PC-9 (cell line): ENCODE measurements at places on chromosomes 7 and 10.

GRCh38 chr7:15764851-15765382 lies 78.4 kb upstream of the MEOX2 start:
- no peak for DNase-seq

- DNase-seq: peak; percentile 45
Observed at GRCh38 chr10:73941300-73941699, 30.4 kb downstream of the PLAU start.

GRCh38 chr7:38858259-38858884 lies 50.6 kb downstream of the VPS41 start:
- no peak for DNase-seq

DNA sequence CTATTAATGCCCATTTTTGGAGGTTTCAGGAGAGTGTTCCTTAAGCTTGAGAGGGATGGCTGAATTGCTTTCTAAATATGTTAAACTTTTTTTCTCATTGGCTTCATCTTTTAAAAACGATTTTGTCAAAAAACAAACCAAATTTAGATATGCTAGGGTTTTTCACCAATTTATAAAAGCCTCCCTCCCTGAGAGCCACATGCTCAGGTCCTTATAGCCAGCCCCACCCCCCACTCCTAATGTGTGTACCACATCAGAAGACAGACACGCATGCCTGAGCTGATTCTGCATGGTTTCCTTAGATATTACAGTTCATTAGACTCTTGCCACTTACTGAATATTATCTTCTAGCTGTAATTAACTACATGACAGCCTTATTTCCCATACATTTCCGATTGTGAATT lies 2.0 kb downstream of the CUL1 start:
- peak; percentile 57 for DNase-seq

DNA sequence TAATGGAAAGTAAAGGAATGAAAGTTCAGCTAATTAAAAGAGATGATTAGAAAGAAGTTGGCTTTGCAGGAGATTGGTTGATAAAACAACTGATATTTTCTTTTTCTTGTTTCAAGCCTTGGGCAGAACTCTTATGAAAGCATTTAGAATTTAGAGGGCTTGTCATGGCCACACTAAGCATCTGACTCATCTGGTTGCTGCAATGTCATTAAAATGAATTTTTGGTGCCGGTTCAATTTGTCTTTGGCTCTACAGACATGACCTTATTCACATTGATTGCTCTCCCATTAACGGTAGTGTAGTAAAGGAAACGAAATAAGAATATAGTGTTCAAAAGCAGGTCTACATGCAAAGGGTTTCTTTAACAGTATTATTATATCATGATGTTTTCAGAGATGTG lies 1012.4 kb upstream of the C7orf33 start:
- no peak for DNase-seq

GRCh38 chr10:91367127-91367531 lies 43.0 kb upstream of the HECTD2 start:
- DNase-seq: no peak

DNA sequence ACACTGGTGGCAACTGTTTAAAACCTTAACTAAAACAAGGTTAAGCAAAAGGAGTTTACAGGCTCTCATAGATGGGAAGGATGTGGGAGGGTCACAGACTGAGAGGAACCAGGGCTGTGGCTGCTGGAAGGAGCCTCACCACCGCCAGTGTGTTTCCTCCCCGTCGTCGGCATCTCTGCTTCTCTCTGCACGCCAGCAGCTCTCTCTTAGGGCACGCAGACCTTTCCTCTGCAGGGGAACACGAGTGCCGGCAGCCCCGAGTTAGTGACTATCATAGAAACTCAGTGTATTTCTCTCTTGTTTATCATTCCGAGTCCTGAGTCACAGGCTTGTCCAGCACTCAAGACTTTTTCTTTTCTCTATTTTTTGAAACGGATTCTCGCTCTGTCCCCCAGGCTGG lies 8.1 kb upstream of the SH2D4B start:
- DNase-seq: no peak

- no peak for DNase-seq
Observed at GRCh38 chr10:78269060-78269459, 235.4 kb downstream of the RPS24 start.

DNA sequence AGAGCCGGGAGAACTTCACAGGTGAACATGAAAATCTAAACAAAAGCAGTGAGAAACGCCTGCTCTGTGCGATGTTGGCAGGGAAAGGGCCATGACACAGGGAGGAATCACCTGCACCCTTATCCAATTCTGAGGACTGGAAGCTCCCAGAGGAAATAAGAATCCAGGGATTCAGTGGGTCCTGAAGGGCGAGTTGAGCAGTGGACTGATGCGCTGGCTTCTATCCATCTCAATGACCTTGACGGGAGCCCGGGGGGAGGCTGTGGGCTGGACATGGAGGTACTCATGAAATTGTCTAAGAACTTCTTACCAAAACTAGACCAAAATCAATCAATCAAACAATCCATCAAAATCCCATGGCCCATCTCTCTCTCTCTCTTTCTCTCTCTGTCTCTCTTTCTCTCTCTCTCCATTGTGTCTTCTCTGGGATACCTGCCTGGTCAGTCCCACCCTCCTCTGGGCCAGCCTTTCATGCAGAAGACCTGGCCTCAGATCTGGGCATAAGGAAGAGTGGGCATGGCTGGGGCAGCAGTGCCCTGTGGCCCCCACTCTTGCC lies 7.2 kb downstream of the CPXM2 start:
- no peak for DNase-seq

DNA sequence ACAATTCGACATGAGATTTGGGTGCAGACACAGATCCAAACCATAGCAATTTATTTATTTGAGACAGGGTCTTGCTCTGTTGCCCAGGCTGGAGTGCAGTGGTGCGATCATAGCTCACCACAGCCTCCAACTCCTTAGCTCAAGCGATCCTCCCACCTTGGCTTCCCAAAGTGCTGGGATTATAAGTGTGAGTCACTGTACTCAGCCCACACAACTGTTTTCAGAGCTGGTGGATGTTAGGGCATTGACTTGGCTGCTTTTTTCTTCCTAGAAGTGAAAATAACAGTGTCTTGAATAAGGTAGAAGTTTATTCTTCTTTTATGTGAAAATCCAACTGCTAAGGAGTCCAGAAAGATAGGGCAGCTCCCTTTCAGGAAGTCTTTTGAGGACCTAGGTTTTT lies 132.1 kb downstream of the CCDC3 start:
- DNase-seq: no peak

GRCh38 chr7:48048113-48048512 lies 12.8 kb downstream of the C7orf57 start:
- no peak for DNase-seq

DNA sequence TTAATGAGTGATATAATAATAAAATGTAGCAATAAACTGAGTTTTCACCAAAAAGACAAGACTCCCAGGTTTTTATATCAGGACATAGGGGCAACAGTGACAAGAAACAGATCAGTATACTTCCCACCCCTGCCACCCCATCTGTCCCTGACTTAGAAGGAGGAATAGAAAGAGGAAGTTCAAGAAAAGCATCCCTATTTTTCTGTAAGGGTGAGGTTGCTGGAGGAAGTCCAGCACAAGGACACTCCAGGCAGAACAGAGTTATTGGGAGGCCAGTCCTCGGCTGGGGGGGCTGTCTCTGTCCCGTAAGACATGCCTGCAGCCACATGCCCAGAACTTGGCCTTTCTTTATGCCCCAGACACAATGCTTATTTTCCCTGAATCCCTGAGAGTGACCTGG lies 16.5 kb upstream of the TLX1 start:
- DNase-seq: no peak

DNA sequence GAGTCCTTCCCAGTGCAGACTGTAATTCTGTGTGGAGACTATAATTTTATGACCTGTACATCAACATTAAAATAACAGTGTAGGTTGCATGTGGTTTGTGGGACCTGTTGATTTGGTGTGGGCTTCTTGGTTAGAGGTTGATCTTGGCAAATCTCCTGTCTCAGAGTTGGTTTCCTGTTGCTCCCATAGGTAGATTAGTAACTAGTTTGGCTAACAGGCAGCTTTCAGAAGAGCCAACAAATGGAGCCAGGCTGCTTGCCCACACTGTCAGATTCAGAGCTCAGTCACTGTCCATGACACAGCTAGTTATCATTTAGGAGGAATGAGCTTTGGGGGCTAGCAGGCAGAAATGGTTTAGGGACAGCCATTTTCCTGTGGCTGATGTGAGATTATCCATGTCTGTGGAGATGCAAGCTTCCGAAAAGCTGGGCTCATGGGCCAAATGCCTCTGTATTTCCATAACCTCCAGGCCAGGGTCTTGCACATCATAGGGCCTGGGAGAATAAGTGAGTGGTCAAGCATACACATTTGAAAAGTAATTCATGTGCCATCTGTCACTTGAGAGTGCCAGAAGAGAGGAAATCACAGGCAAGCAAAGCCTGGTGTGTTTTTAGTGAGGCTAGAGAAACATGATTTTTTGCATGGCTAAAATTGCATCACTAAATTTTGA lies 33.4 kb downstream of the CCM2 start:
- DNase-seq: no peak

- DNase-seq: no peak
Observed at GRCh38 chr10:35434533-35434932, 98.2 kb downstream of the CCNY start.

DNA sequence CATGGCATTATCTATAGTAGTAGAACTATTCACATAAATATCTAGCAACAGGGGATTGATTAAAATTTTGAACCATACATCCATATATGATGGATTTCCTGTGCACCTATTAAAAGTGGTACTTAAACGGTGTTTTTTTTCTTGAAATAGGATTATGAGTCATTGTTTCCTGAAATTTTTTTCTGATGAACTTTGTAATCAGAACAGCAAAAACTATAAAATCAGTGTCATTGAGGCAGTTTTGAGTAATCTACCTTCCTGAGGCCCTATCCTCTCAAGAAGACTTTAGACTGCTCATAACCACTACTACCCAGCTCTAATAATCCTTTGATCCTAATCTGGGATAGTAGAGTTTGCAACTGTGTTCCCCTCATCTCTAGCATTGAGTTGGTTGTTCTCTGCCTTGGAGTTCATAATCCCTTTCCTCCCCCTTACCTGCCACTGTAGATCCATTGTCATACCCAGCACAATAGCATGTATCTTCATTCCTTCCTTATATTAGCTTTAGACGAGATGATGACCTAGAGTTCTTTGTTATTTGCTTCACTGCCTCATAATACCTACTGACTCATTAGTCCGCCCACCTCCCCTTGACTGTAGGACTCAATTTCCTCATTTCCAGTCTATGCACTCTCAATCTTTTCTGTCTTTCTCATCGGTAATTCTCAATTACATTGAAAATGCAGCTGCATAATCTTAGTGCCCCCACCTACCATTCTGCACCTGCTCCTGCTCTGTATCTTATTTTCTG lies 133.4 kb downstream of the LRRC4 start:
- DNase-seq: no peak

- no peak for DNase-seq
Observed at GRCh38 chr7:36132012-36132411, 21.0 kb upstream of the EEPD1 start.

DNA sequence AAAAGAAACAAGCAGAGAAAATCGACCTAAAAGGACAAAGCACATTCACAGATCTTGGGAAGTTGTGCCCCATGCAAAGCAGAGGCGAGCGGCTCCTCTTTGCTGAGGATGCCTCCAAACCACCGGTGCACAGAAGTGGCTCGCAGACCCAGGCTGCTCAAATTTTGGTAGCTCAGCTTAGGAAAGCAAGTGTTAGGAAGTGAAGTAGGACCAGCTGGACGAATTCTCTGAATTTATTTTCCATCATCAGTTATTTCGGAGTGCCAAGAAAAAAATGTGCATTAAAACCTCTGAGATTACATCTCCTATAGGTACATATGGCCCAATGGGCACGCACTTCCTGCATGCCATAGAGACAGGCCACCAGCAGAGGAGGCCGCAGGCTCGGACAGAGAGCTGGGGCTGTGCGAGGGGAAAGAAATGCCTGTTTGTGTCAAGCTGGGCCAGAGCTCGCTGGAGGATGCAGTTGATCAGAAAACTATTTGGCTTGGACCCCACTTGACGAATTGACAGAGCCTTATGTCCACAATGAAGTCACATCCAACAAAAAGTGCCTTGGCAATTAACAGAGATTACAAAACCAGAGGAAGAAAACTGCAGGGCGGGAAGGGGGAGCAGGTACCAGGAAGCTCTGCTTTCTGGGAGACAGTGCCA lies 122.3 kb upstream of the LYZL2 start:
- DNase-seq: no peak

GRCh38 chr10:113386005-113386404 lies 166.8 kb upstream of the HABP2 start:
- DNase-seq: no peak

DNA sequence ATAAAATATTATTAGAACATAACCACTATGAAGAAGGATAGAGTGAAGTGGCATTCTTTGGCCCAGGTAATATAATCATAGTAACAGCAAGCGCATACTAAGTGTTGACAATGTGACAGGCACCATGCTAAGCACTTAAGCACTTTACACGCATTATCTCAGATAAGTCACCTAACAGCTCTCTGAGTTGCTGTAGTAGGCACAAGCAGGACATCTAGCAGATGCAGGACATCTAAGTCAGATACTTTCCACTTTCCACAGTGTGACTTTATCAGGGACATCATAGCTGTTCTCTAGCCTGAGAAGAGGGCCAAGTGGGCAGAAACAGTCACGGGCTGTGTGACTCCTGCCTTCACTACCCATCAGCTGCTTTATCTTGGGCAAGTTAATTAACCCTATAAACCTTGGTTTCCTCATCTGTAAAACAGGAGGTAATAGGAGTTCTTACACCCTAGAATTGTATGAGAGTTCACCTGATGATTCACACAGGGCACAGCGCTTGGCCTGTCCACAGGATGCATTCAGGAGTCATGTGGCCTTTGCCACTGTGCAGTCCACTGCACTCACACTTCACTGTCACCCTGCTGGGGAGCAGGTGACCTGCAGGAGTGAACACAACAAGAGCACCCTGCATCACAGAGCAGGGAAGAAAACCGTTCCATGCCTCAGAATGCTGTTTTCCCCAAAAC lies 12.5 kb downstream of the LIPA start:
- no peak for DNase-seq

DNA sequence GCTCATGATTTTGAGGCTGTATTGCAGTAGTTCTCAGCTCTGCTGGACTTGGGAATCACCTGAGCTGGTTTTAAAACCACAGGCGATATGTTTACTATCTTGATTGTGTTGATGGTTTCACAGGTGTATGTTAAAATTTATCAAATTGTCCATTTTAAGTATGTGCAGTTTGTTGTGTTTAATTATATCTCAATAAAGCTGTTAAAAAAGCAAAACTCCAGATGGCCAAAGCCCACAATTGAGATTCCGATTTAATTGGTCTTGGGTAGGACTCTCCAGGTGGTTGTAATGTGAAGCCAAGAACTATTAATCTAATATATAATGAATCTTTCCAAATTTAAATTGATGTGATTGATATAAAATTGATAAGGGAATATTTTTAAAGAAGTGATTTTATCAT lies 48.6 kb downstream of the NRCAM start:
- no peak for DNase-seq

GRCh38 chr10:132897516-132898381 lies 44.6 kb downstream of the CFAP46 start:
- DNase-seq: no peak

DNA sequence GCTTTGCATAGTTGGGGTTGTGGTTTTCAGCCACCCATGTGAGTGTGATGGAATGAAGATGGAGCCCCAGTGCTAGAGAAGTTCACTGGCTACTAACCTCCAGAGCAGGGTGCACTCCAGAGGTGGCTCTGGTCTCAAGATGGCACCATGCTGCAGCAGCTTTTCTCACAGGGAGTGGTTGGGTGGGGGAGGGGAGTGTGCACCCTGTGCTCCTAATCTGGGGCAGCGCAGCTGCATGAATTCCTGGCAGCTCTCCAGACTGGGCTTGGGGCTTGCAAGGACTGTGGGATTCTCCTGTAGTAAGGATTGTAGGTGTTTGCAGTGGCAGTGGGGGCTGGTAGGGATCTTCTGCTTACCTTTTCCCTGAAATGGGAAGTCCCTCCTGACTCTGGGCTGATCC lies 23.7 kb downstream of the PHTF2 start:
- no peak for DNase-seq
